ENCODE measurements at places on chromosomes 5 and 9. TPM values are rescaled to one million over a fixed set of nuclear protein-coding genes. Genes with fewer than 3 reads are reported as not detected.

TPM2 gene
- total RNA-seq, result 275 TPM

MLANA gene
- not detected for total RNA-seq

TRIM14 gene
- 11.7 TPM for total RNA-seq

SHC3 gene
- 3.5 TPM for total RNA-seq

GNA14 gene
- total RNA-seq, result 2.8 TPM

DNAH5 gene
- total RNA-seq, result 0.46 TPM

ARL10 gene
- 7.2 TPM for total RNA-seq

CNTNAP3B gene
- total RNA-seq, result 23.7 TPM

RNF224 gene
- total RNA-seq, result not detected

TMC1 gene
- total RNA-seq, result 0.13 TPM

CETN3 gene
- 5.8 TPM for total RNA-seq

IFNE gene
- 1.7 TPM for total RNA-seq
